Left cardiac atrium (tissue), 4 donors: ENCODE measurements at places on chromosomes 12 and 14.
A peak's percentile ranks its signal among the peaks of the same experiment; 100 is the strongest.

- no peak for DNase-seq
These were observed 7.8 kb downstream of the KRT1 start for GRCh38 chr12:52672321-52672933.

DNA sequence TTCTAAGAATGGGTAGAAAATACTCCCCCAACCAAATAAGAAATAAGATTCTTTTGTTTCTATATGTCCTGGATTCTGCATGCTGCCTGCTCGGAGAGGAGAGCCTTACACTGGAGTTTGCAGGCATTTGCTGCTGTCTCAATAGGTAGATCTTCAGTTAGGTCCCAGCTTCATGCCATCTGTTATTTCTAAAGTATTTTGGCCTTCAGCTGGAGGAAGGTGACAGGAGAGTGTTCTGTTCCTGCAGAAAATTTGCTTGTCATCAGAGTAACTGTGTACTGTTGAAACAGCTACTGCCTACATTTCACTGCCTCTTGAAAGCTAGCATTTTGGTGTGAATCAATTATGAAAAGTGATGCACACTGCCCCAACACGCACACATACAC lies 966.9 kb downstream of the NRXN3 start:
- DNase-seq: no peak

GRCh38 chr14:36163451-36163850 lies 13.1 kb downstream of the PTCSC3 start:
- DNase-seq: no peak

- peak; percentile 48 for DNase-seq
These were observed 43.3 kb downstream of the AEBP2 start for GRCh38 chr12:19482551-19483109.

DNA sequence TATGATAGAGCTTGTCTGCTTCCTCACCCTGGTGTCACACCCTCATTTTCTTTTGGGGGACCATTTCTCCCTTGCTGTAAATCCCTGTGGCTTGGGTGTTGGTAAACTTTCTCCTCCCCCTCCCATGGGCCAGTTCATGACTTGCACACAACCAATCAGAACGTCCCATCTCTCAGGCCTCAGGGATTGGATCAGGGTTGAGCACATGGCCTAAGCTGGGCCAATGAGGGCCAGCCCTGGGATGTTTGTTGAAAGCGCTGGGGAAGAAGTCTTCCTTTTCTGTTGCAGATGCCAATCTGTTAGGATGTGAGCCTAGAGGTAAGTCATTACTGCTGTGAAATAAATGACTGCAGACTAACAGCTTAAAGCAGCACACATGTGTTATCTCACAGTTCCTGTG lies 136.7 kb downstream of the AACS start:
- DNase-seq: no peak

DNA sequence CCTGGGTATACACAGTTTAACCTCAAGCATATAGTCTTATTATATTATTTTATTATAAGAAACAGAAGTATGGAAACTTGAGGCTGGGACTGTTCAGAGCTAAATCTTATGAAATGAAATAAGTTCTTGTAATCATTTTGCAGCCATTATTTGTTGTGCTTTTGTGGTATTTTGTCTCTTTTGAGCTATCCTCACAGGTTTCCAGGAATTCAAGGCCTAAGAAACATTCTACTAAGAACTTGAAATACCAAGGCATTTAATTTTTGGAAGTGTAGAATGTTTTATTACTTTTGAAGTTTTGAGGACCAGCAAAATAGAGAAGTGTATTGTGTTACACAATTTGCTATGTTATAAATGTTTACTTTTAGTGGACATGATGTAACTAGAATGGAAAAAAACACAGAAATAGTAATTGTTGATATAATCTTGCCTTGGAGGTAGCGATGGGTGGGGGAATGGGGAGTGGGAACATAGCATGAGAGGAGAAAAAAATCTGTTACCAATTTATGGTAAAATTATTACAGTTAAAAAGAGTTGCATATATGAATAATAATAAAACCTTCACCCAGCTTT lies 81.7 kb downstream of the CRADD start:
- no peak for DNase-seq

DNA sequence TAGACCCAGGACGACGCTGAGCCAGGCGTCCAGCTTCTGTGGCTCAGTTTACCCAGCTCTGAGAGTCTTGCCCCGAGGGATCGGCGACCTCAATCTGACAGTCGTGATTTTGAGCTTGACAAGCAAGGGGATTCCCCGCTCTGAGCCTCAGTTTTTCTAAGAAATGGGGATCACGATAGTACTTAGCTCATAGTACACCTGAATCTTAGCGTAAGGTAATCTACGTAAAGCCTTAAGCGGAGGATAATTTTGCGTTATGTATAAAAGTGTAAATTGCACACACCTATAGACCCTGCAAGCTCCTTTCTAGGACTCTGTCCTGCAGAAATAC lies 285 bp downstream of the MVK start:
- no peak for DNase-seq

DNA sequence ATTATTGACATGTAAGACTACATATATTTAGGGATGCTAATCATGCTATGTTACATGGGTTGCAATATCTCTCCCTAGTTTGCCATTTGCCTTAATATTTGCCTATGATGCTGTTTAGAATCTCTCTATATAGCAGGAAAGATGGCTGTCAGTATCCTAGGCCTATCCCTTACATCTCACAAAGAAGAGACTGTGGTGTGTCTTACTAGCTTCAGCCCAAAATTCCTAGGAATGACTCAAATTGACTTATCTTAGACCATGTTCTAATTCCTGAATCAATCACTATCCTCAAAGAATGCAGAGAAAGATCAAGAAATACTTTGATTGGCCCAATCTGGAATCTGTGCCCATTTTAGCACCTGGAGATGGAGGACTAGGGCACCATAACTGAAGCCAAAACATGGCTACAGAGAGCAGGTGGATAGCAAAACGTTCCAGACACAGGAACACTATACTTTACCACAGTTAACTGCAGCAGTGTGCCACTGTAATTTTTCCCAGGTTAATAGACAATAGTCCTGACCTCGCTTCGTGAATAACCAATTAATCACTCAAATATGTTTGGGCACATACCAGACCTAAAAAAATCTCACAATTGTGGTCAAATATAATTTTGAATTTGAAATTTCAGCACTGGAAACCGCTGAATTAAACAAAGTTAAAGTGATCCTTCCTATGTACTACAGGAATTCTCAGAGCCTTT lies 32.7 kb upstream of the GLIPR1 start:
- DNase-seq: no peak
